ENCODE measurements at places on chromosomes 2 and 18.

- DNase-seq = no peak
Measured at GRCh38 chr2:116719836-116720235, 1094.7 kb upstream of the DDX18 start.

DNA sequence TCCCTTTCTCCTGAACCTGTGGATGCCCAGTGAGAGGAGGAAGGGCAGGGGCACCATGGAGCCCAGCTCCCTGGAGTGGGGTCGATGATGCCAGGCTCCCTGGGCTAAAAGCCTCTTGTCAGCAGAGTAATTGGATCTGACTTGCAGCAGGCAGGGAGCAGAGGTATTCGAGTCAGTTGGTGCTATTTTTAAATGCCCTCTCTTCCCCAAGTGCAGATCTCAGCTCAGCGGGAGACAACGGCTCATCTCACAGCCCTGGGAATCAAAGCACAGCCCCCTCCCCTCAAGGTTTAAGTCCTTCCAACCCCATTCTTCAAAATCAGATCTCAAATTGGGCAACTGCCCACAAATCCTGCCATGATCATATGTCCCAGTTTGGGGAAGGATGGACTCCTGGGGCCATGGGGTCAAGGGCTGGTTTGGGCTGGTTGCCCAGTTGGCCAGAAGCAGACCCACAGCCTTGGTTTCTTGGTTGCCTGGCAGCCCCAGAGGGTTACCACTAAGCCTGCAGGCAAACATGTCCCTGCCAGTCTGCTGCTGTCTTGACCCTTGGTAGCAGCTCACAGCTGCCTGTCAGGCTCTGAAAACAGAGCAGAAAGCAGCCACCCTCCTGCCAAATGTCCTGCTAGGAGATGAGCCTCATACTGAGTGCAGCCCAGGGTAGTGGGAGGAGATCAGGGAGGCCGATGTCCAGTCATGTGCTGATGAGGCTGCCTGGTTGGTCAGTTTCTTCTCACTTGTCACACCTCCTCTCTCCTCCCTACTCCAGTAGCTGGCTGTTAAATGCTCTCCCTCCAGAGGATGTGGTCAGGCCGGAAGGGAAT, 244.9 kb downstream of the LOXHD1 start:
- no peak for DNase-seq

DNA sequence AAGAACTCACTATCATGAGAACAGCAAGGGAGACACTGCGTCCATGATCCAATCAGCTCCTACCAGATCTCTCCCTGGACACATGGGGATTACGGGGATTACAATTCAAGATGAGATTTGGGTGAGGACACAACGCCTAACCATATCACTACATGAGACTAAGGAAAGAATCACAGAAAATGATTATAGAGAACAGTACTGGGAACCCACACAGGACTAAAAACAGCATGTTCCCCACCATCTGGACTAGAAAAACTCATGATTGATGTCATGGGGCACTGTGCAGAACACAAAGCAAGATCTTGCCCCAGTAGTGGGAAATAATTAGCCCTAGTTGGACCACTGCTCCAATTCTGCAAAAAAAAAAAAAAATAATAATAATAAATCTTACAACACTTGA, 63.5 kb downstream of the HIBCH start:
- no peak for DNase-seq

DNA sequence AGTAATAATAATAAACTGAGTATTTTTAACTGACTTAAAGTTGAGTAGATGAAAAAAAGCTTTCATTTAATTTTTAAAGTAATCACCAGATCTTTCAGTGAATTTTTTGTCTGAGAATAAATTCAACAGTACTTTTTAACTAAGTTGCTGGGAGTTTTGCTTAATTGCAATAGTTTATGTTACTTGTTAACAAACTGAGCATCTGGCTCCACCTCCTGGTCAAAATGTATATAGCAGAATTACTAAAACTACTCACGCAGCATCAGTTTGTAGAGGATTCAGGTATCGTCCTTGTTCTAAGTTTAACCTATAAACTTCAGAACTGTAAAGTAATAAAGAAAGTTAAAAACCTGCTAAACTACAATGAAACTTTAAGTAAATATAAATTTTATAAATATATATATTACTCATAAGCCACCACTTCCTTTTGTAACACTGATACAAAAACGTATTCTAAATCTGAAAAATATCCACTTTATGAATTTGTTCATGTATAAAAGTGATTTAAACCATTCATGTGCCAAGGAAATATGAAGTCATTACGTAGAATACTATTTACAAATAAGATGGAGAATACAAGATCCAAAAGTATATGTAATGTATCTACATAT, 21.3 kb downstream of the NOL10 start:
- no peak for DNase-seq

DNA sequence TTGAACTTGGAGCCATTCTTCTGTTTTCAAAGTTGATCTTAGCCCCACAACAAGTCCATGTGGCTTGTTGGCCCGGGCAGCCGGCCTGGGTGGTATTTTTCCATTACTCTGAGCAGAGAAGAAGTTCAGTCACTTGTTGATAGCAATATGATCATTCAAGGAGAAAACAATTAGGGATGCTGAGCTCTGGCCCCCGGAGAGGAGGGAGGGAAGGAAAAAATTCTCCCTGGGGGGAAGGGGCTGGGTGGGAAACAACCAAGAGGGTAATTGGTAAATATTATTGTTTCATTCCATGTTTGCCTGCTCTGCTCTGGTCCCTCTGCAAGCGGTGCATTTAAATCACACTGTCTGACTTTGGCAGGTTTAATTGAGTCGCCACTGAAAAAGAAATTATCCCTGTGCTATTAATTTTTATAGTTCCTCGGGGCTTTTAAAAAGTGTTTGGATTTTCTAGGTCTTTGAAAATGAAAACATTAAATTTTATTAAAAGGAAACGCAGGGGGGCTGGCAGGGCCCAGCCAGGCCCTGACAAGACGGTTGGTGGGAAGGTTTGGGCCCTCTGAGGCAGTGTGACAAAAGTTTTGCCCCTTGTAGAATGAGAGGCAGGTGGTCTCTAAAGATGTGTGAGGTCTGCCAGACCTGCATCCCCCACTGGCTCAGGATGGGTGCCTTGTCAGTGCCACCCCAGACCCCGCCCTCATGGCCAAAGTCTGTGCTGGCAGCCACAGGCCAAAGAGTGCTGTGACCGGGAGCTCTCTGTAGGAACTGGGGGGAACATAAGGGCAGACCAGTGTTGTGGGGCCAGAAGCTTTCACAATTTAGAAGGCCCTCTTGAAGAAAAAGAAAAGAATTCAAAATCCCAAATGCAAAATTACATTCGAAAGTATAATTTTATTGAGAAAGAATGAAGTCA, 52.5 kb upstream of the SLC14A2 start:
- DNase-seq = no peak

DNA sequence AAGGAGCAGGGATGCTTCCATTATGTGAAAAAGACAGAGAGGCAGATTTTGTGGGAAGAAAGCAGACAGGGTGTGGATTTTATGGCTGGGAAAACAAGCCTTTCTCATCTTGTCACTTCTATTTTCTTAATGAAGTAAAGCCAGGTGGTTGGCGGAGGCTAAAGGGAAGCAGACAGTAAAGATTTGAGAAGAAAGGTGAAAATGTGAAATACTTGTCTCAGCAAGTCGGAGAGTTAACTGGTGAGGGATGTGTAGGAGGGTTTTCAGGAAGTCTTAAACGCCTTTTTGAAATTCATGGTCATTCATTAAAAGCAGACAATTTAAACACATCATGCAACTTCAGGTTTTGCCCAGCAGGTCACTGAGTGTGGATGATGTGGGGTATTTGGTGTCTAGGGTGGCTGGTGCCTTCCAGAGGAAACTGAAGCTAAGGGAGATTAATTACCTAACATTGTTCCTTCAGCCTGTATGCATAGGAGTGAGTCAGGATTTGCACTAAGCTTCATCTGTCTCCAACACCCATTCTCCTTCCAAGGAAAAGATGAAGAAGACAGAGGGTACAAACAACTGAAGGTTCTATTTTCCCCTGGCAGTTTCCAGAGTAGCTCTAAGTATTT, 20.7 kb downstream of the SLC14A2 start:
- DNase-seq = no peak

DNA sequence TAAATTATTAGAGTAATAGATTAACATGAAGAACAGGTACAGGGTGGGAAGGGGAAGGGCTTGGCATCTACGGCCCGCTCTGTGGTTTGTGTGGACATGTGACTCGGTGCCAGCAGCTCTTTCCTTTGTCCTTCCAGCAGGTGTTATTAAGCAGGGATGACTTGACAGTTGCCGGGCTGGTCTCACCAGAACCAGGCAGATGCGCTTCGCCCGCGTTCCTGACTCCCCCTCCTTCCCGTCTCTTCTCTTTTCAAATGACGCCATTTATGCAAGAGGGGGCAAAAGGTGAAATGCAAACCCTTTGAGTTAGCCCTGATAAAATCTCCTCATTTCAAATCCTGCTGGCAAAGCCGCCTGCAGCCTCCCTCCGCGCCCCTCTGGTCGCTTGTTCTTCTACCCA, 38.9 kb upstream of the MGAT4A start:
- DNase-seq = no peak

- no peak for DNase-seq
Measured at GRCh38 chr18:51617167-51617566, 419.7 kb upstream of the MEX3C start.

DNA sequence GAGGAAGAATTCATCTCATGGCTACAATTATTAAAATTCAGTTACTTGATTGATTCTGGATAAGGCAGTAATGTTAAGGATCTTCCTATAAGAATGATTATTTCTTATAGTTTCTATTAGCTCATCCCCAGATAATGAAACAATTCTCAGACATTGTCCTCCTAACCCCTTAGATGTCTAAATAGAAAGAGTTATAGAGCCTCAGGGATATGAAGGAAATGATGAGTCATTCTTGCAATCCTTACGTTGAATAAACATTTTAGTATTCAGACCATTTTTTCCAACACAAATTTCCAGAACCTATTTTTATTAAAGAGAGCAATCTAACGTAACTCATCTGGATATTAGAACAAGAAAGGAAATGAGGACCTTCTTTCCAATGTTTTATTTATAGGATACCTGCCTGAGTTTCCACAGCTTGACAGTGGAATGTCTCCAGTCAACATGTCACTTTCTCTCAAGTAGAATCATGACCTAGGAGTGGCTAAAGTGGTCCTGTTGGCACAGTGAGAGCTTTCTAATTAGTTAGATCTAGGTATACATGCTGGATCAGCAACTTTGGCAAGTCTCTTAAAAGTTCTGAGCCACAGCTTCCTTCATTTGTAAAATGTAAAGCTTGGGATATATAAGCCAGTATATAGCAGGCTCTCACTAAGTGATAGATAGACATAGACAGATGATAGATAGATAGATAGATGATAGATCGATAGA, 88.0 kb upstream of the RAB27B start:
- DNase-seq = no peak

GRCh38 chr2:186526281-186526680, 40.2 kb downstream of the ZC3H15 start:
- DNase-seq = no peak

Measured in stimulated activated CD4-positive, alpha-beta T cell treated with anti-CD3 and anti-CD28 coated beads, Interleukin-1b, Interleukin-23, amount 100 ng/mL, for 4 hours (primary cell).